ENCODE measurements at places on chromosomes 7 and 10. TPM values are rescaled to one million over a fixed set of nuclear protein-coding genes. Genes with fewer than 3 reads are reported as not detected.

DNA sequence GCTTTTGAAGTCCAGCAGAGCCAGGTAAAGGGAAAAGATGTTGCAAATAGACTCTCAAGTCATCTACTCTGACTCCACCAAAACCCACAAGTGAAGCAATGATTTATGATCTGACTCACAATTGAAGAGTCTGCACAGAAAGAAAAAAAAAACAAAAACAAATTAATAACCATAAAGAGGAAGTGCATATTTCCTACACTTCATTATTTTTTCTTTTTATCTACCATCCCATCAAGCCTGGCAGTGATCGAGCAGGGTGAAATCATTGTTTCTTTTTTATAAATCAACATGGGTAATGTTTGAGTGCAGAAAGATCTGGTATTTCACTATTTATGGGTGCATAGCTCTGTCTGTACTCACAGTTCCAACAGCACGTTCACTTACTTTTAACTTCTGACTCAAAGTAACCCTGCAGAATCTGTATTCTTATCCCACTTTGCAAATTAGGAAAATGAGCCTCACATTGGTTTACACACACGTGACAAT lies 829.0 kb downstream of the TNS3 start:
- no peak for DNase-seq

CALHM3 gene
- total RNA-seq, result not detected

GRCh38 chr7:122268101-122268500 lies 36.4 kb downstream of the FEZF1 start:
- no peak for DNase-seq

DNA sequence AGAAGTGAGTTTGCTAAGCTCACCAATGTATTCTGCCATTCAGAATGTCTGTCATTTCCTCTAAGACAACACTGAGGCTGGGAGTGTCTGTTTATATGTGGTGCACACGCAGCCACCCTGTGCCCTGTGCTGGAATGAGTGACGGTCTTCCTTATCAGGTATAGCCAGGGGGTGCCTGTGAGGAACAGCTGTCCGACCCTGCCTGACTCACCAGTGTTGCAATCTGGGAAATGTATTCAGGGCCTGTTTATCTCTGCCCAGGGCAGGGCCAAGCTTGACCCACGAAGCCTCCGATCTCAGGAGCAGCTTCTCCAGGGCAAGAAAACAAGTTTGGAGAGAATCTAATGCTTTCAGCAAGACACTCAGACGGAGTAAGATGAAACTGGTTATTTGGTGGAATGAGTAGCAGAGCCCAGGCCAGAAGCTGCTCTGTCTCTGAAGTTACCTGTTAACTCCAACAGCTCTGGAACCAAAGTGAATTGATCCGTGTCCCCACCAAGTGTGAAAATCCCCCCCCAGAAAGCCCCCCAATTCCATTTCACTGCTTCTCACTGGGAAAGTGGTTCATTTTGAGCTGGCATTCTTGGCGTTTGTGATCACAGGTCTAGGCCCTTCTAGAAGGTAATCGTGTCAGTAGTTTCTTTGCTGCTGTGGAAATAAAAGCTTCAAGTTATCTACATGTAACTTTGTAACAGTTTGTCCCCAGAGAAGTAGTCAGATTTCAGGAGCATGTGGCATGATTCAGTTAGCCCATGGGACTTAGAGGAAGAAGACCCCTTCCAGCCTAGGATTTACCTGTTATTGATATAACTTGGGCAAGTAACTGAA lies 6.1 kb upstream of the UBE2H start:
- no peak for DNase-seq

IGFBP1 gene
- total RNA-seq, result not detected

SEMA4G gene
- 46.9 TPM for total RNA-seq

GRCh38 chr10:20885678-20886077 lies 11.4 kb downstream of the NEBL start:
- no peak for DNase-seq

TEX47 gene
- not detected for total RNA-seq

DNA sequence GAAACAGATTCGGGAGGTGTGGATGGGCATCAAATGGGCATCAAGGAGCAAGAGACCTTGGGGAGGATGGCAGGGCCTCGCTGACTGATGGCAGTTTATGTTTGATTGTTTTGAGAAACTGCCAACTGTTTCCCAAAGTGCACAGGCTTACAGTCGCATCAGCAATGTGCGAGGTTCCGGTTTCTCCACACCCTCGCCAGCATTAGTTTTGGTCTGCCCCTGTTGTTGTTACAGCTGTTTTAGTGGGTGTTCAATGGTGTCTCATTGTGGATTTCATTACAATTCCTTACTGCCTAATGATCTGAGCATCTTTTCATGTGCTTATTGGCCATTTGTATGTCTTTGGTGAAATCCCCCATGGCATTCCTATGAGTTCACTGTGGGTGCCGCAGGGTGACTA lies 24.4 kb downstream of the AKR1E2 start:
- DNase-seq, result no peak

ZNF282 gene
- 22.9 TPM for total RNA-seq

NMT2 gene
- total RNA-seq, result 33.4 TPM

DNA sequence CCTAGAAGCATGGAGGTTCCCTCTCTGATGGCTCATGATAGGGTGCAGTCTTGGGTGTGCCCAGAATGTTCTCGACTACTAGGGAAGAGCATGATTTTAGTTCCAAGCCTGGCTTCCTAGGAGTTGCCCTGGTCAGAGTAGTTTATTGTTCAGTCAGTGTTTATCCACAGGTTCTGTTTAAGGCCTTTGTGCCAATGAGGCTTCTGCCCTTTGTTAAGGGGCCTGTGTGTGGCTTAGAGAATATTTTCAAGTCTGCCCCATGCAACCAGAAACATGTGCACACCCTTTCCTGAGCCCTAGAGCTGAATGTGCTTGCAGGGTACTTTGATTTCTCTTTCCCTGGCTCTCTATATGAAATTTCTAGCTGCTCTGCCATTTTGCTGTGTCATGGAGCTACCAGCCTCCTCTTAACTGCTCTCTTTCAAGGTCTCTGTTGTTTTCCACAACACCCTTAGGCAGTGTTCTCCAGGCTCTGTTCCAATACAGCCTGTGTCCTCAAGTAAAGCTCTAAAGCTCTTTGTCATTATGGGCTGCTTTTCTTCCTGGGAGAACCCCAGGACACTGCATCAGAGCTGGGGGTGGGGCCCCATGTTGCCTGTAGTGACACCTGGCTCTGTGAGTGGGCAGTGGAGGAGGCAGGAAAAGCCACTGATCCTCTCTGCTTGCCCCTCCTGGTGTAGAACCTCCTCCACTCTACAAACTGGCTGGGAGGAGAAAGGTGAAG lies 34.1 kb upstream of the TSPAN33 start:
- no peak for DNase-seq

GPRIN2 gene
- total RNA-seq, result 3.0 TPM

LIPM gene
- not detected for total RNA-seq

- DNase-seq, result no peak
Observed at GRCh38 chr7:116028787-116029186, 1.8 kb downstream of the TFEC start.

- no peak for DNase-seq
Observed at GRCh38 chr10:44047361-44047760, 337.5 kb downstream of the CXCL12 start.

GRCh38 chr7:158495216-158495615 lies 92.4 kb downstream of the PTPRN2 start:
- no peak for DNase-seq

- DNase-seq, result no peak
Observed at GRCh38 chr10:123879606-123880257, 11.9 kb downstream of the CPXM2 start.

GRCh38 chr7:140041659-140042385 lies 20.9 kb downstream of the PARP12 start:
- DNase-seq, result no peak

ENO4 gene
- total RNA-seq, result 1.3 TPM

GRCh38 chr10:668786-669485 lies 20.5 kb downstream of the DIP2C start:
- DNase-seq, result no peak

DNA sequence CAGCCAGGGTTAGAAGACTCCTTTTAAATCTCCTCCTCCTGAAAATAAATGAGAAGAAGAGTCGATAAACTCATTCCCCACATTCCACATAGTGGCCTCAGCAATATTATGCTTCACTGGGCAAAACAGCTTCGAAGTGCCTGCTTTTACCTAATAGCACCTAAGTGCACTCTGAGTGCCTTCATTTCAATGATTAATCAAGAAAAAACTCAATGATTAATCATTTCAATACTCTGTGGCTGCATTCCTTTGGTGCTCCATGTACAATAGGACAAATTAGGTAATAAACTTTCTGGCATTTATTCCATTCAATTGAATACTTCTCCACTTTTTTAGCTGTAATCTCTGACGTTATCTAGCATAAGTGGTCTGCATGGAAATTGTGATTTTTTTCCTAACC lies 174.6 kb downstream of the CCDC71L start:
- no peak for DNase-seq

STK17A gene
- 26.8 TPM for total RNA-seq

- DNase-seq, result no peak
Observed at GRCh38 chr10:7133278-7133677, 277.6 kb downstream of the SFMBT2 start.

INHBA gene
- not detected for total RNA-seq

HTR7 gene
- total RNA-seq, result 13.3 TPM

AMPH gene
- total RNA-seq, result 9.4 TPM

DNA sequence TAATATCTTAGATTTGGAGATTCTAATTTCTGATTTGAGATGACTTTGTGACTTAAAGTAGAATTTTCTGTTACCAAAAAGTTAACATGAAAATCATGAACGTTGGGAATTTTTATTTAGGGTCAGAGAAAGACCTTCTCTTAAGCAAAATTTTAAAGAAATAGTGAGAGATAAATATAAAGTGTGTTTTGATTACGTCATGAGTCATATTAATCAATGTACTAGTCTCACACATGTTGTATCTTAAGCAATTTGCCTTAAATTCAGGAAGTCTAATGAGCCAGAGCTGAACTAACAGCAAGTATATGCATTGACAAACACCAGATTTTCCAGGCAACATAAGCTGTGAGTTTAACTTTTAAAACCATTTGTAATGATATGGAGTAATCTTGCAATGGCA lies 765.5 kb upstream of the SORCS1 start:
- DNase-seq, result no peak

GRCh38 chr10:15672469-15672868 lies 47.3 kb downstream of the ITGA8 start:
- no peak for DNase-seq

NPSR1 gene
- total RNA-seq, result not detected

DNA sequence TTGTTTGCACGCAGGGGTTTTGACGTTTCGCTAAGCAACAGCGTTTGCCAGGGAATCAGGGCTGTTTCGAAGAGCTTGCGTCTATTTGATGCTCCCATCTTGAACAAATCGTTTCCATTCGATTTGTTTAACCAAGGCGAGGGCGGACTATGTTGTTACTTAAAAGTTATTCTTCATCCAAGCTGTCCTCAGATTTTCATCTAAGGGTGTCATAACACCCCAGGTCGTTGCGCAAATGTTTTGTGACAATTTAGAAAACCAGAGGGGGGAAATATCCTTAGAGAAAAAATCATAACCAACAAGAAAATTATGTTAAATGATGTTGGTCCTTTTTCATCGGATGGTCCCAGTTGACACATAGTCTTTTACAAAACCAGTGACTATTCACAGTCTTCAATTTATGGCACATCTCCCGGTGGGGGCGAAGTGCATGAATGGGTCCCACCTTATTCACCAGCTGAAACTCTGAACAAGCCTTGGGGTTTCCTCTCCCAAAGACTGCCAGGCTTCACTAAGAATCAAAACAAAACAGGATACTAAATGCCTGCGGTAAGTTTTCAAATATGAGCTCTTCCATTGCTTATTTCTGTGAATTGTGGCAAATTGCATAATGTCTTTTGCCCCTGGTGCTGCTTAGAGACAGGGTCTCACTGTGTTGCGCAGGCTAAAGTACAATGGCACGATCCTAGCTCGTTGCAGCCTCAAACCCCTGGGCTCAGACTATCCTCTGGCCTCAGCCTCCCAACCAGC lies 109.9 kb downstream of the REEP3 start:
- no peak for DNase-seq

TSPAN15 gene
- total RNA-seq, result 49.8 TPM

GRCh38 chr7:123538189-123538714 lies 3.9 kb upstream of the IQUB start:
- no peak for DNase-seq

- peak; percentile 28 for DNase-seq
Observed at GRCh38 chr10:133088956-133089800, 1.5 kb downstream of the ADGRA1 start.

DNA sequence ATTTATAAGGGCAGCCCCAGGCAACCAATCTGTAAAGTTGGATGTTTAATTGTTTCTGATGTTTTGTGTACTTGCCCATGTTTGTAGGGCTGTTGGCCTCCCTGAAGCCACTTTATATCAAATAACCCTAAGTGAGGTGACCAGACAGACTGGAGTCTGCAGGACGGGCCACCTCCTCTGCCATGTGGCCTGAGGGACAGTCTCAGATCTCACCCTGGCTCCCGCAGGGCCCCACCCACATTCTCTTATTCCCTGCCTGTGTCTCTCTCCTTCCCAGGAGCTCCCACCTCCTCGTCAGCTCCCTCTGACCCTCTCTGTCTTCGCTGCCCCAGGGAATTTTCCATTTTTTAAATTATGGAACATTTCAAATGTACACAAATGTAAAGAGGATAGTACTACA lies 9.5 kb upstream of the C10orf71 start:
- DNase-seq, result no peak

- no peak for DNase-seq
Observed at GRCh38 chr7:80362677-80363076, 149.2 kb downstream of the GNAT3 start.

GRCh38 chr10:89887406-89887805 lies 186.0 kb downstream of the KIF20B start:
- no peak for DNase-seq

- DNase-seq, result no peak
Observed at GRCh38 chr7:3312583-3312982, 11.5 kb downstream of the SDK1 start.

DNA sequence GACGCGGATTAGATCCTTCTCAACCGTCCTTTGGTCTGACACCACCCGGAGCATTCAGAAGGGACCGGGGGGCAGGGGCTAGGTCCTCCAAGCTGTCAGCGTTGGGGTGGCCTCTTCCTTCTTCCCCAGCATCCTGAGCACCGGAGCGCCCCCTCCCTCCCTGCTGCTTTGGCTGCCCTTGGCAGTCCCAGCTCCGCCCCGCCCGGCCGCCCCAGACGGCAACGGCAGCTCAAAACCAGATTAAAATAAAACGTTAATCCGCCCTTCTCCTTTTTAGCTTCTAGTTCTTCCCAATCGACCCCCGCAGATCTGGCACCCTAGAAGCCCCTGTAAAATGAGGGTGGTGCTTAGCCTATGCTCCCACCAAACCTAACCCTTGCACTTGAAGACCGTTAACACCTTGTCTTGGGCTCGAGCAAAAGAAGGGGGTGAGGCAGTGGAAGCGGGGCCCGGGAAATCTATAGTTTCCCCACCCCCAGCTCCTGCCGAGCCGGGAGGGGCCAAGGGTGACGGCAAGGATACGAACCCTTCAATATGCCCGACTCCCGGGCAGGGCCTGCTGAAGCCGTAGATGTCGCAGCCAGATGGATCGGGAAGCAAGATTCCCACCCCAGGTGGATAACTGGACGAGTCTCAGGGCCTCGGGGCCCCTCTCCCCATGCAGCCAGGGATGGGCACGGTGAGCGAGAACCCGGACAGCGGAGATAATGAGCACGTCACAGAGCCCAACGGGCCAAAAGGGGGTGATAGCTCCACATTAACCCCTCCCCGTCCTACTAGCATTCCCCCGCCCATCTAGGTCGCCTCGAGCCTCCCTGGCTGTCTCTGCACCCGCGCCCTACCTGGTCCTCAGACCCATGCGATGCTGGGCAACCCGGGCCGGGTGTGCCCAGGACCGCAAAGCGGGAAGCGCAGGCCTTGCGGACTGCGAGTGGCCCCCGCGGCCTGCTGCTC lies 169.7 kb downstream of the NRF1 start:
- DNase-seq, result no peak
